ENCODE measurements at places on chromosomes 12 and 14. TPM values are rescaled to one million over a fixed set of nuclear protein-coding genes. Genes with fewer than 3 reads are reported as not detected.

ETV6 gene
- total RNA-seq, result 34.2 TPM

CLEC4C gene
- total RNA-seq, result not detected

DNA sequence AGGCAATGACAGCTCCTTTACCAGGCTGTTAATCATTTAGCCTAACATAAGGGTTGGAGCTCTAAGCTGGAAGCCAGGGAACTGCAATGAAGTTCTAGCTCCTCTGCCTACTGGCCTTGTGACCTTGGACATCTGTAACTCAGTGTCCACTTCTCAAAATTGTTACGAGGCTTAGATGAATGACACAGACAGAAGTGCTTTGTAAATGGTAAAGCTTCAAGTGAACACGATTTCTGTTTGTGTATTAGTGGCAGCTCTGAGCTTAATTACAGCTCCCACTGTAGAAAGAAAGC is 122.8 kb downstream of the EML1 start:
- DNase-seq, result no peak

RAD51B gene
- total RNA-seq, result 20.6 TPM

GRCh38 chr14:89379006-89379405 is 38.0 kb downstream of the FOXN3 start:
- DNase-seq, result no peak

DNA sequence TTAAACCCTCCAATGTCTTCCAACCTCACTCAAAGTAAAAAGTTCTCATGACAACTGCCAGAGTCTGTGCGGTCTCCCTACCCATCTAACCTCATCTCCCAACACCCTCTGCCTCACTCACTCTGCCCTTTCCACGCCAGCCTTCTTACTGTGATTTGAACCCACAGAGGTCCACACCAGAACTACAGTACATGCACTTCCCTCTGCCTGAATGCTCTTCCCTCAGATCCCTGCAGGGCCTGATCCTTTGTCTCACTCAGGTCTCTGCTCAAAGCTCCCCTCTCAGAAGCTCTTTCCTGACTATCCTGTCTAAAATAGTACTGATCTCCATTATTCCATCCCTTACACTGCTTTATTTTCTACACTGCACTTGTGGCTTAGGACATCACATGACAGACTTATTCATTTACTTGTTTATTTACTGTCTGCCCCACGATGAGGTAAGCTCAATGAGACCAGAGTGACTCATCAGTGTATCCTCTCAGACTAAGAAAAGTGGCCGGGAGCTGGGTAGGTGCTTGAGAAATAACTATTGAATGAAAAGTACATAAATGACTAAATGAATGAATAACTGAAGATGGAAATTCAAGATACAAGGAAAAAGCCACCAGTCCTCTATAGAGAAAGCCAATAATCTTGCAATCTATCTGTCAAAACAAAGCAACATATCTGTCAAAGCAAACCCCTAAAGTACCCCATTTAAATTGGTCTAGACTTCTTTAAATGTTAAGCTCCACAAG is 17.1 kb downstream of the POMT2 start:
- peak; percentile 41 for DNase-seq

- DNase-seq, result no peak
These were observed 100.6 kb downstream of the BCL11B start for GRCh38 chr14:99171396-99171795.

All from activated CD4-positive, alpha-beta T cell treated with anti-CD3 and anti-CD28 coated beads, Interleukin-2, amount 10 ng/mL, durations not matched to agents 7 days and 5 days (primary cell).